ENCODE measurements at places on chromosomes 3 and 15. TPM values are rescaled to one million over a fixed set of nuclear protein-coding genes. Genes with fewer than 3 reads are reported as not detected.

DNA sequence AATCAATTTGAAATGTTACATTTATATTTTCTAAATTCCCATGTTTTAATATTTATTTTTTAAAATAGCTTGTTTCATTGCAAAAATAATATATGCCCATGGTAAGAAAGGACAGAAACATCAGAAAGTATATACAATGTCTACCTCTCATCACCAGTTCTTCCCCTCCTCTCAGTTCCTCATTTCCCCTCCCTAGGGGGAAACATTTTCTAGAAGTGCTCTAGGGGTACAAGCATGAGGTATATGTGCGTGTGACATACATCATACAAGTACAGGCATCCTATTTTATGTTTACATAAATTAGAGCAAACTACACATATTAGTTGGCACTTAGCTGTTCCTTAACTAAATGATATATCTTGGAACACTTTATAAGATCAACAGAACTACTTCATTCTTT, 189.3 kb upstream of the VEPH1 start:
- H3K27me3 ChIP-seq = no peaks in the 10 kb centered on the region
- no peak for DNase-seq
- no peak overlapping the region for H3K4me3 ChIP-seq
- no peak overlapping the region for H3K27ac ChIP-seq
- no peaks in the 10 kb centered on the region for H3K36me3 ChIP-seq
- H3K4me1 ChIP-seq = no peaks in the 10 kb centered on the region

- peak; percentile 49 for DNase-seq
- H3K36me3 ChIP-seq = peaks cover 25% of the 10 kb centered on the region
- peak overlapping the region; percentile 73 for H3K4me3 ChIP-seq
- H3K27ac ChIP-seq = peak overlapping the region; percentile 93
- H3K4me1 ChIP-seq = peaks cover 50% of the 10 kb centered on the region
Observed at GRCh38 chr3:195802261-195802701, 9.4 kb downstream of the MUC4 start.

DNA sequence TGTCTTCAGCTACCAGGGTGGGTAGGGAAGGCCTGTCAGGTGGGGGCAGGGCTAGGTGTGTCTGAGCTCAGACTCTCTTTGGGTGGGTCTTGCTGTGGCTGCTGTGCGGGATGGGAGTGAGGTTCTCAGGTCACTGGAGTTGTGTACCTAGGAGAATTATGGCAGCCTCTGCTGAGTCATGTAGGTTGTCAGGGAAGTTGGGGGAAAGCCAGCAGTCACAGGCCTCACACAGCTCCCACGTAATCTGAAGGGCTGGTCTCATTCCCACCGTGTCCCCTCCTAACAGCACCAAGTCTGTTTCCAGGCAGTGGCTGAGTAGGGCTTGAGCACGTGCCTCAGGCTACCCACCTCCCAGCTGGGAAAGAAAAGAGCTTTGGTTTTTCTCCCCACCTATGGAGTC, 67.0 kb downstream of the CHCHD4 start:
- H3K4me1 ChIP-seq = peaks cover 3% of the 10 kb centered on the region
- peaks cover 9% of the 10 kb centered on the region for H3K27me3 ChIP-seq
- no peaks in the 10 kb centered on the region for H3K36me3 ChIP-seq
- no peak for DNase-seq
- no peak overlapping the region for H3K4me3 ChIP-seq

DNA sequence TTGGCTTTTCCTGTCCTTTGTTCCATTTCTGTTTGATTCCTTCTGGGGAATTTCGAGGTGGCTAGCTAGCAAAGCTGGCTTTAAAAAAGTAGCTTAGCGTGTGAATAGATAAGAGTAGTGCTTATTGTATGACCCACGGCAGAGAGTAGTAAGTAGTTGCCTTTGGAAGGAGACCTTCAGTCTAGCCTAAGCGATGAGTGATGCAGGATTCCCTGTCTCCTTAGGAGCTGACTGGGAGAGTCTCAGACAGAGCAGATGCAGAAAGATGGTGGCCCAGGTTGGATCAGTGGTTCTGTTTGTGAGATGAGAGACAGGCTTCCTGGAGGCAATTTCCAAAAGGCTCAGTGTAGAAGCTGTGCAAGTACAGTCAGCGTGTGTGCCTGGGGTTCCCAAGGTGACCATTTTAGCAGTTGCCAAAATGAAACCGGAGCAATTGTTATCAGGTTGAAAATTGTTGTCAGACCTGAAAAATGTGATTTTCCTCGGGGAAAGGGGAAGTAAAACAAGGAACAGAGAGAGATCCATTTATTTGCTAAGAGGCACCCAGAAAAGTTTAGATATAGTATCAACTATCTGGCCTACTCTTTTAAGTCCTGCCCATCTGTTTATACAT, 681 bp upstream of the IL5RA start:
- no peak overlapping the region for H3K27ac ChIP-seq
- no peaks in the 10 kb centered on the region for H3K36me3 ChIP-seq
- no peak overlapping the region for H3K4me3 ChIP-seq
- H3K4me1 ChIP-seq = no peaks in the 10 kb centered on the region

DNA sequence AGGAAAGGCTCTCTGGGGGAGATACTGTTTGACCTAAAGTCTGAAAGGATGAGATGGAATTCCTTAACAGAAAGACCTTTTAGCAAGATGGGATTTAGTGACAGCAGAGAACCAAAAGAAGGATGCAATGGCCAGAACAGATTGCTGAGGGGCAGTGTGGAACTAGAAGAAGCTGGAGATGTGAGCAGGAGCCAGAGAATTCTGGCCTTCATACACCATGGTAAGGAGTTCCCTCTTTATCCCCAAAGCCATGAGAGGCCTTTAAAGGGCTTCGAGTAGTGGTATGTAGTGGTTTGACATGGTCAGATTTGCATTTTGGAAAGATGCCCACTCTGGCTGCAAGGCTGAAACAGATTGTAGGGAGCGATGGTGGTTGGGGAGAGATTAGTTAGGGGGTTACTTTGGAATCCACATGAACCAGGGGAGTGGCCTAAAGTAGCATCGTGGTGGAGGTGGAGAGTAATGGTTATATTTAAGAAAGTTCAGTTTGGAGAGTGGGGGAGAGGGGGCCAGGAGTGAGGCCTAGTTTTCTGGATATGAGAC, 34.0 kb upstream of the NPHP3 start:
- H3K36me3 ChIP-seq = no peaks in the 10 kb centered on the region
- H3K27ac ChIP-seq = no peak overlapping the region
- no peak for DNase-seq
- H3K4me1 ChIP-seq = no peaks in the 10 kb centered on the region
- peaks cover 23% of the 10 kb centered on the region for H3K27me3 ChIP-seq

DNA sequence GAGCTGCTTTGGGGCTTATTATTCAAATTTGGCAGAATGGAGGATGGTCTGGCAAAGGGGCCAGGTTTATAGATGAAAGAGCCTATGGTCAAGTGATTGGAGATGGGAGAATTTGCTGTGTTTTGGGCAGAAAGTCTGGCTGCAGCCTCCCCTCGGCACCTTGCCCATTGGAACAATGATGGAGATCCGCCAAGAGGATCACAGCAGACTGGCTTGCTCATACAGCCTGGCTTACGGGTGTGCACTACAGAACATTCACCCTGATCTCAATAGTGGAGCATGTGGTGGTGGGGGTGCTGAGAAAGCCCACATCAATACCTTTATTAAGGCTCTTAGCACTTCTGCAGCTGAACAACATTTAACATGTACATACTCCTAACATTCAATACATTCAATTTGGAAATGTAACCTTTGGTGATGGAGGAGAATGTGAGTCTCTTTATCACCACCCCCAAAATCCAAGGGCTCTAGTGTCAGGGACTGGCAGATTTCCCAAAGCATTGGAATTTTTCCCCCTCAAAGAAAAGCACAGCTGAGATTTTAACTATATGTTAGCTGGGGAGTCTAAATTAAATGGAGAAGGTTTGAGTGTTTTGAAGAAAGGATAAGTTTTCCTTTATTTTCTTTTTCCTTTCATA, 118.4 kb upstream of the TMC3 start:
- no peak for DNase-seq
- no peaks in the 10 kb centered on the region for H3K4me1 ChIP-seq
- no peaks in the 10 kb centered on the region for H3K27me3 ChIP-seq
- no peaks in the 10 kb centered on the region for H3K36me3 ChIP-seq
- no peak overlapping the region for H3K27ac ChIP-seq

- peaks cover 9% of the 10 kb centered on the region for H3K36me3 ChIP-seq
- DNase-seq = no peak
- H3K4me1 ChIP-seq = peaks cover 14% of the 10 kb centered on the region
- no peak overlapping the region for H3K27ac ChIP-seq
- H3K4me3 ChIP-seq = no peak overlapping the region
Observed at GRCh38 chr3:140950144-140950543, 8.5 kb downstream of the SLC25A36 start.

DNA sequence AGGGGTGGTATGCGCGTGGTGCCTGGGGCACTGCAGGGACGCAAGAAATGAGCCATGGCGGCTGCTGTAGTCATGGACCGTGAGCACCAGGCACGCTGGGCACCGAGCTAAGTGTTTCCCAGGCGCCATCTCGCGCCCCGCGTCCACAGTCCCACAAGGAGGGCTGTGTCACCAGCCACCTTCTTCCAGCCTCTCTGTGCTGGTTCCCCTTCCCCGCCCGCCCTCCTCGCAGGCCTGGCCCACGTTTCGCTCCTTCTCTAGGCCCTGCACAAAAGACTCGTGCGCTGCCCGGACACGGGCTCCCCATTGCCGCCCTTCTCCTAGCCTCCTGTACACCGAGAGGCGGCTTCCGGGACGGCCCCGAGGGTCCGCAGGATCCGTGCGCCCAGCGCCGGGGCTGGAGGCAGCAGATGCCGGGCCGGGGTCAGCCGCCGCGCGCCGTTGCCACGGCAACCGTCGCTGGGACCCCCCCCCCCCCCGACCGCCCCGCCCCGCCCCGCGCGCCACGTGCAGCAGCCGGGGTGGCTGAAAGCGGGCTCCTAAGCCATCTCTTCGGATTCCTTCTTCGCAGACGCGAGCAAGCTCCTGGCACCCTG, 113.4 kb downstream of the SRGAP3 start:
- H3K4me3 ChIP-seq = peak overlapping the region; percentile 44
- no peak for DNase-seq
- H3K4me1 ChIP-seq = peaks cover 1% of the 10 kb centered on the region
- peaks cover 53% of the 10 kb centered on the region for H3K27me3 ChIP-seq
- H3K27ac ChIP-seq = no peak overlapping the region

DNA sequence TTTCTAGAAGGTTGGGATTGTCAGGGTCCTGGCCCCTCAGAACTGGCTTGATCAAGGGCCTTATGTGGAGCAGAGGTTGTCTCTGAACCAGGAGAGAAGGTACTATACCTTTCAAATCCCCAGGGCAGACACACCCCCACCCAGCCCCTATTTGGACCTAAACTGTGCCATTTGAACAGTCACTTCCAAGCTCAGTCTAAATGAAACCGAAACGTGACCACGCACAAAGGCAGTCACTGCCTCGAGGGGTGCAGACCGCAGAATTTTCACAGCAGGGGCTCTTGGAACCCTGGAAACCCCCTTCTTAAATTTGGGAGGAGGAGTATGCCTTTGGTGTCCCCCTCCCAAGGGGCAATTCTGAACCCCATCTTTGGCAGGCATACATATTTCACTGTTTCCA, 53.7 kb downstream of the GRIP2 start:
- no peak overlapping the region for H3K27ac ChIP-seq
- H3K4me1 ChIP-seq = peaks cover 2% of the 10 kb centered on the region
- H3K4me3 ChIP-seq = no peak overlapping the region

GRCh38 chr3:58530354-58530865, 6.6 kb downstream of the ACOX2 start:
- H3K4me3 ChIP-seq = no peak overlapping the region
- H3K27ac ChIP-seq = no peak overlapping the region
- no peak for DNase-seq
- H3K36me3 ChIP-seq = no peaks in the 10 kb centered on the region
- H3K4me1 ChIP-seq = peaks cover 5% of the 10 kb centered on the region

GRCh38 chr3:188350961-188351360, 197.0 kb downstream of the LPP start:
- no peak overlapping the region for H3K4me3 ChIP-seq
- no peak overlapping the region for H3K27ac ChIP-seq
- no peak for DNase-seq

DNA sequence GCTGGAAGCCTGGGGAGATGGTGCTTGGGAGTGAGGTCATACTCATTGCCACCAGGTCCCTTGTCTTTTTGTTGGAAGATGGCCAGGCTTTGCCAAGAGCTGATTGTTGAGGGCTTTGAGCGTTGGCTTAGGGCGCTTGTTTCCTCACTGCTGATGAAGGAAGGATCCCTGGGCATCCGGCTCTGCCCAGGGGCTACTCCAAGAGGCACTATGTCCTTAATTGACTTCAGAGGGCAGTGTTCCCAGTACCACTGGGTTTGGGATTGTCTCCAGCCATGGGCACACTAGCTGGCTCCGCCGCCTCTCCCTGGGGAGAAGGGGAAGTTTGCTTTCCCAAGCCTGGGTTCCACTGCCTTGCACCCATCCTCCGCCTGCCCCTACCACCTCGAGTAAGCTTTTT, 57.2 kb upstream of the RGMA start:
- no peak overlapping the region for H3K27ac ChIP-seq
- H3K36me3 ChIP-seq = no peaks in the 10 kb centered on the region

DNA sequence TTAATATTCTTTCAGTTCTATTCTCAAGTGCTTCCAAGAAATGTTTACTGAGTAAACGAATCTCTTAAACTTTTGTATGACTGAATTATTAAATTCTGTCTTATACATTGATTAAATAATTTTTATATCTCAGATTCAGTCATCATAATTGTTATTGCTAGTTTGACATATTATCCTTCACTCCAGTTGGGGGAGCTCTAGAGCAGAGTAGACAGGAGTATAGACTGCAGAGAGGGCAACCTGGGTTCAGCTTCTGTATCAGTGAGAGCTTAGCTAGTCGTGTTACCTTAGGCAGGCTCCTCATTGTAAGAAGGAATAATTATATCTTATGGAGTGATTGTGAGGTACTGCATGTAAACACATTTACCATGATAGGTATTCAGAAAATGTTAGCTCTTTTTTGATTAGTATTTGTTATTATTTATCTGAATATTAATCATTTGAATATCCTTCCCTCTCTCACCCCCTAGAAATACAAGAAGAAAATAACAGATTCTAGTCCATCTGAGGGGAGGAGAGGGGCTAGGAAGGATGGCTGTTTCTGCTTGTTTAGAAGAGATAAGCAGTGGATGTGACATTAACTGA, 31.0 kb upstream of the ZCWPW2 start:
- no peaks in the 10 kb centered on the region for H3K27me3 ChIP-seq
- H3K4me3 ChIP-seq = no peak overlapping the region
- H3K4me1 ChIP-seq = peaks cover 10% of the 10 kb centered on the region
- H3K36me3 ChIP-seq = peaks cover 7% of the 10 kb centered on the region
- no peak for DNase-seq

GRCh38 chr3:38835939-38836338, 19.9 kb upstream of the SCN10A start:
- H3K4me1 ChIP-seq = peaks cover 9% of the 10 kb centered on the region
- DNase-seq = no peak

- no peak for DNase-seq
- no peaks in the 10 kb centered on the region for H3K27me3 ChIP-seq
- H3K36me3 ChIP-seq = peaks cover 72% of the 10 kb centered on the region
- peak overlapping the region; percentile 56 for H3K27ac ChIP-seq
- peaks cover 73% of the 10 kb centered on the region for H3K4me1 ChIP-seq
Observed at GRCh38 chr3:185927501-185928200, 10.2 kb downstream of the TRA2B start.

GRCh38 chr3:128362026-128362965, 104.4 kb downstream of the DNAJB8 start:
- H3K4me3 ChIP-seq = no peak overlapping the region
- H3K27me3 ChIP-seq = no peaks in the 10 kb centered on the region
- no peaks in the 10 kb centered on the region for H3K36me3 ChIP-seq
- no peak for DNase-seq

The CKMT1A gene
- total RNA-seq = not detected

The GP5 gene
- total RNA-seq = 2.3 TPM

The COL7A1 gene
- 1.0 TPM for total RNA-seq

The SMCO1 gene
- total RNA-seq = not detected

The SOX2 gene
- total RNA-seq = not detected

The SKIC8 gene
- 46.4 TPM for total RNA-seq

The SMAD6 gene
- total RNA-seq = 0.91 TPM

The POLQ gene
- 22.3 TPM for total RNA-seq

The MKRN2 gene
- 26.4 TPM for total RNA-seq

The NOX5 gene
- total RNA-seq = not detected

The GPR27 gene
- total RNA-seq = 0.17 TPM
